CD8-positive, alpha-beta T cell (primary cell): ENCODE measurements at places on chromosomes 2 and 18.

- no peak for DNase-seq
These were observed 70.6 kb upstream of the ODC1 start for GRCh38 chr2:10518470-10519393.

DNA sequence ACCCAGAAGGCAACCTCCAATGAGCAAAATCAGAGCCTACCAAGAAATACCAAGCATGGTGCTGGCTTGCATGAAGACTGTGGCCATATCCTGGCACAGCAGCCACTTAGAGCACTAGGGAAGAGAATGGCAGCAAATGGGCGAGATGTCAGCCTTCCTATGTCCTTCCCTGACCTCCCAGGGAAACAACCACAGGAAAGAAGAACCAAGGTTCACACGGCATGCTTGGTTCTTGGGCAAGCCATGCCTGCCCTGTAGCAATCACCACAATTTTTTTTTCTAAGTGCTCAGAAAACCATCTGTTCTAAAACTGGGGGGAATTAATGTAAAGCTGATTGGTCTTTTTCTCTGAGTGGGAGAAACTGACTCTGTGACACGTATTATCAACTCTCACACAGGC is 27.8 kb downstream of the GALNT14 start:
- DNase-seq: no peak

GRCh38 chr2:158315000-158315399 is 141.6 kb downstream of the CCDC148 start:
- DNase-seq: no peak

DNA sequence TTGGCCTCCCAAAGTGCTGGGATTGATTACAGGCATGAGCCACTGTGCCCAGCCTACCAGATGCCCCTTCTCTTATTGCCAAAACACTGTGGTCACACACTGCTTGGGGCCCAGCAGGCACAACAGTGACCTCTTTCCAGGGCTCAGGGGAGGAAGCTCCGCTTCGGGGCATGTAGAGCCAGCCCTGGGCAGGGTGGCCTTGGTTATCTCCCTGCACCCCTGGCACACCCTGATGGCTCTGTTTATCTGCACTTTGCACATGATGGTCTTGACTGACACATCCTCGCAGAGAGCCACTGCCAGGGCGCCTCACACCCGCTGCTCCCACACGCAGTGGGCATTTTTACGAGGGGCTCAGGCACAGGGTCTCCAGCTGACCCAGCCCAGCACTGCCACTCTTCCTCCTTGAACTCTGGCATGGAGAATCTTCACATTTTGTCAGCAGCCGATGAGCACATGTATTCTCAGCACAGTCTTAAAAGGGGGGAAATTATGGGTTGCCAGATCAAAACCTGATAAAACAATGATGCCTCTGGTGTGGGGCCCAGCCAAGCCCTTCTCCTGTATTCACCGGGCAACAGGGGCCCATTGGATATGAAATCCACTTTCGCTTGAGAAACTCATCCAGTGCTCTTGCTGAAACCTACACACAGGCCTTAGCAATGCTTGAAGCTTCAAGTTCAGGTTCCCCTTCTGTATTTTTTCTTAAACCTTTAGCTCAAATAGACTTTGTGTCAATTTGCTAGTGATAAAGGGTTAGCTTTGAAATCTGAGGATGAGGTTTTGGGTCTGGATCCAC is 5.9 kb downstream of the GYPC start:
- no peak for DNase-seq

DNA sequence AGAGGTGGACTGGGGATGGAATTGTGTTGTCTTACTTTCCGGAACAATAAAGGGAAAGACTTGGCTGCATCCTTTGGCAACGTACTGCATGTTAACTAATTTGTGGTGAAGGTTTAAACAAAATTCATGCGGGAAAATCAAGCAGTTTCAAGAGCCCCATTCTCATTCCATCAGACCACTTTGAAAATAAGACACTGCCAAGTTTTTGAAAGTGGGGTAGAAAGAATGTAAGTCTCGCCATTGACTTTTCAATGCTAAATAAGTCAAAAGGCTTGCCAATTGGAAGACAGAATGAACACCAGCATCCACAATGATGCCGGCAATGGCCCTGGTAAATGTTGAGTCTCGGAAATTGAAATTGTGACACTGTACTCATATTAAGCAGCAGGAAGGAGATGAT is 322.0 kb downstream of the RND3 start:
- DNase-seq: no peak

DNA sequence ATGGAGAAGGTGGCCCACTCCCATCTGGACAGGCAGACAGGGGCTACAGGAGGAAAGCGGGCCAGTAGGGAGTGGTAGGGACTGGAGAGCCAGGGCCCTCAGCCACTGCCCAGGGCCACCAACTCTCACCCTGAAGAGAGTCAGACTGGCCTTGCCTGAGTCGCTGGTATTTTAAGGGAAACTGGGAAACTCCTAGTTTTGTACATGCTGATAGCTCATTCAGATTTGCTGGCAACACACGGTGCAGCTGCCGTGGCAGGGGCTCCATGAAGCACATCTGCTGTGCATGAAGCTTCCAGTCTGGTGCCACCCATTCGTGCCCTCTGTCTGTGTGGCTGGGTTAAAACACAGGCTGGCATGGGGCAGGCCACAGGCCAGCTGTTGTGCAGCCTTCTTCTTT is 137.3 kb upstream of the GLI2 start:
- no peak for DNase-seq

- DNase-seq: no peak
These were observed 20.2 kb downstream of the CRACDL start for GRCh38 chr2:98915751-98916358.

- no peak for DNase-seq
These were observed 36.4 kb upstream of the CXCR4 start for GRCh38 chr2:136154384-136154783.

GRCh38 chr2:218334531-218334930 is 22.1 kb upstream of the CATIP start:
- DNase-seq: no peak

GRCh38 chr18:74982946-74983635 is 225.8 kb downstream of the PTGR3 start:
- no peak for DNase-seq

DNA sequence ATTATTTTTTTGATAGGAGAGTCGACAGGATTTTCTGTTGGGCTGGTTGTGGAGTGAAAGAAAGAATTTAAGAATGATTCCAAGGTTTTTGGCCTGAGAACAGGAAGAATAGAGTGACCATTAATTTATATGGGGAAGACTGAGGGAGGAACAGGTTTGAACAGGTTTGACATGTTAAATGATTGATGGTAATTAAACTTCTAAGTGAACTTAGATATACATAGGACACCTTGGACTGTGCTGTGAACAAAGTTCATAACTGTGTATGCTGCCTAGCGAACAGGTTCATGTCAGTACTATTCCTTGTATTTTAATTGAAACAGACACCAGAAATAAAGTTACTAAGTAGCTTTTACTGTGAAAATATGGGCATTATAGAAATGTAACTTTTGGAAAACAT is 212.0 kb downstream of the SPAG16 start:
- no peak for DNase-seq

- no peak for DNase-seq
These were observed 11.1 kb upstream of the ACTR3 start for GRCh38 chr2:113878743-113879142.

DNA sequence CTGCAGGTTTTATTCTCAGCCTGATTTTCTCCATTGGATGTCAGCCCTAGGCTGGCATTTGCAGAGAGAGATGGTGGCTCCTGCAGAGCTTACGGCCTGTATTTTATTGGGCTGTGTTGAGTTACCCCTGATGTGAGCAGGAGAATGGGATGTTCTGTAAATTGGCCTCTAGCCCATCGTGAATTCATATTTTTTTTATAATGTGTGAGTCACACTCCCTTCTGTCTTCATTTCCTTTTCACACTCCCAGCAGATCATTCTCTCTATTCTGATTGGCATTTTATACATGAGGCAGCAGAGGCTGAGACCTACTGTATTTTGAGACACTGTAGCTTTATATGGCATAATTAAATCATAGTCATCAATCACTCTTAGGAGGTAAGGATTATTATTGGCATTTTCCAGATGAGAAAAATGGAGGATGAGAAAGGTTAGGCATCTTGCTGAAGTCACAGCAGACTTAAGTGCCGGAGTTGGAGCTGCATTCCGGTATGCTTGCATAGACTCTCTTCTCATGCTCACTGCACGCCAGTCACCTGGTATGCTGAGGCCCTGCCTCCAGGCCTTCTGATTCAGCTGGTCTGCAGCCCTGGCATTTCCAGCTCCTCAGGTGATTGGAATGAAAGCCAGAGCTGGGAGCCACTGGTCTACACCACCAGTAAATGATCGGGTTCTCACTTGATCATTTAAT is 142.4 kb downstream of the NEDD4L start:
- no peak for DNase-seq

DNA sequence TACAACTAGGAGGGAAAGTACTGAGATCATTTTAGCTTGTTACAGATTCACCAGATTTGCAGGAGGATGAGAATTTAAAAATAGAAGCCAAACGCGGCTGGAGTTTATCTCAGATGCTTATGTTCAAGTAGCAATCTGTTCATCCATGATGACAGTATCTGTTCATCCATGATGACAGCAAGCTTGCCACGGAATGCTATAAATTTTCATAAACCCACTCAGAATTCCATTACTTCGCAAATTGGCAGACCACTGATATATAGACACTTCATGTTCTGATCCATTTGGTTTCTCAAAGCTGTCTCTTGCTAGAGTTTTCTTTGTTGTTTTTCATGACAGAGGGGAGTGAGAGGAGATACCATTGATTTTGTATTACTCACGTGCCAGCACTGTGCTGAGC is 84.2 kb downstream of the GAREM1 start:
- no peak for DNase-seq
